ENCODE measurements at places on chromosomes 12 and 14.
A peak's percentile ranks its signal among the peaks of the same experiment; 100 is the strongest.

DNA sequence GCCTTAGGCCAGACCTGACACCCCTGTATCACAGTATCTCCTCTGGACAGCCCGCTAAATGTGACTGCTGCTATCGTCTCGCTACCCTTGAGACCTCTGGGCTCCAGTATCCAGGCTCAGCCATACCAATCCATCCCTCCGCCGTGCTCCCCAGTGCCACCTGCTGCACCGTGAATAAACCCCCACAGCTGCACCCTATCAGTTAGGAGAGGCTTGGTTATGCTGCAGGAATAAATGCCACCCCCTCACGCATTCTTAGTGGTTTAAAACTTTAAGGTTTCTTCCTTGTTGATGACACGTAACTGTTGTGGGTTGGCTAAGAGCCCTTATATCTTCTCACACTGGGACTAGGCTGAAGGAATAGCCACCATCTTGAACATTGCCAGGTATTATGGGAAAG, 12.1 kb downstream of the CCDC63 start:
- no peak for DNase-seq

GRCh38 chr12:6950401-6950801, 755 bp upstream of the PTPN6 start:
- DNase-seq: peak; percentile 4

DNA sequence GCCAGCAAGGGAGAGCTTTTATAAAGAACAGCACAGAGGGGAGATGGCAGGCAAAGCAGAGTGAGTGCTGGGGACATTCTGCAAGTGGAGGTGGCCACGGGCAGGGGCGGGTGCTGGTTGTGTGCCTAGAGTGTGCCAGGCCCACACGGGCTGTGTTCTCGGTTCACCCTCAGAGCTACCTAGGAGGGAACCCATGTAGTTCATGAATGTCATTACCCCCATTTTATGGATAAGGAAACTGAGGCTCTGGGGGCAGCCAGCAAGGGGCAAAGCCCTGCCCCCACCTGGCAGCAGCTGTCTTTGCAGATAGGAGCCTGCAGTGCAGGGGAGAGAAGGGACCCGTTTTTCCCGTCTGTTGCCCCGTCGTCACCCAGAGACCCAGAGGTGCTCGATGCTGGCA, 85.2 kb upstream of the NCOR2 start:
- DNase-seq: no peak

GRCh38 chr12:123384318-123384993, 524 bp downstream of the KMT5A start:
- DNase-seq: no peak

GRCh38 chr14:47596860-47597259, 78.5 kb downstream of the MDGA2 start:
- DNase-seq: no peak

GRCh38 chr12:99706736-99707473, 59.4 kb downstream of the GARIN6 start:
- DNase-seq: no peak

DNA sequence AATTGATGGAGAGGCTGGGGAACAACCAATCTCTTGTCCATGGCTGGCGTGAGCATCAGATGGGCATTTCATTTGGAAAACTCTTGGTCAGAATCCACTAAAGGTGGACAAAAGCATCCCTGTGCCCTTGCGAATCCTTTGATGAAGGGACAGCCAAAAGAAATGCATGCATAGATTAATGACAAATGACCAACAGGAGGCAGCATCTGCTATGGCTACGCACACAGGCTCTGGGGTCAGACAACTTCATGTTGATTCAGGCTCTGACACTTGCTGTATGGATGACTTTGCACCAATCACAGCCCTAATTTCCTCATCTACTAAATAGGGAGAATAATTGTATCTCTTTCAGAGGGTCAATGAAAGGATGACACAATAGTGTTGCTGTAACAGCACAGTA, 117.5 kb downstream of the ASCL4 start:
- DNase-seq: no peak

GRCh38 chr12:90978117-90978770, 23.3 kb upstream of the CCER1 start:
- DNase-seq: peak; percentile 72

- peak; percentile 35 for DNase-seq
Measured at GRCh38 chr14:68929623-68930307, 49.3 kb downstream of the ACTN1 start.

- no peak for DNase-seq
Measured at GRCh38 chr14:61696753-61697318, 1.5 kb downstream of the HIF1A start.

GRCh38 chr14:61644834-61645233, 50.5 kb upstream of the HIF1A start:
- DNase-seq: no peak

All from Kasumi-1 (cell line).